Glutamatergic neuron (in vitro differentiated cells): ENCODE measurements at places on chromosomes 12 and 14.

DNA sequence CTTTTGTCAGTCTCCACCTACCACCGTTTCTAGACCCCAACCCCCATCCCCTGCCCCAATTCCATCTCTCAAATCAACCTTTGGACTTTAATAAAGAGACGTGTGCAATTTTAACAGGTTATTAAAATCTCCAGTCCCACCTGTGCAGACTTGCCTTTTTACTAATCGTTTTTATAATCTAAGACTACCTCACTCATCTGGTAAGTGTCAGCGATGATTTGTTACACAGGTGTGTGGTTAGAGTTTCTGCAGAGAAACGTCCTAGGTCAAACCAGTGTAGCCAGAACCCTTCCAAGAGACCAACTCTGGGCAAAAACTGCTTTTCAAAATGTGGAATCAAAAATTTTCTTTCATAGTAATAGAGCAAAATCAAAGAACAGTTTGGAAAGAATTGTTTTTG lies 60.4 kb upstream of the PELI2 start:
- no peak for DNase-seq

DNA sequence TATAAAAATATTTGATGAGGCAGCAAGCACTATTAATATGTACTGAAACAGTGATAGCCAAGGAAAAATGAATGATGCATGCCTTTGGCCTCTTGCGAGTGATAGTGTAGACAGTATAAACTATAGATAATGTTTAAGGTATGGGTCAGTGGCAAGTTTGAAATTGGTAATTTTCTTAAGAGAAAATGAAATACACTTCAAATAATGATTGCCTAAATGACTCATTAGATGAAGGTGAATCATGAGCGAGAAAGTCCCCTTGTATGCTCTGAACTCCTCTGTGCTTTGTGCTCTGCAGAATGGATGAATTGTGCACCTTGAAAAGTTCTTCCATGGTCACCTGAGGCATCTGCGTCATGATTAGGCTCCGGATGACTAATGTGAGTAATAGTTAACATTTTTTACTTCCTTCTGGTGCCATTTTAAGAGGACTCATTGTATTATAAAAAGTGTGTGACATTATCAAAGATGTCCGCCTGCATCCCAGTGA lies 84.9 kb upstream of the RTL1 start:
- DNase-seq: no peak

- no peak for DNase-seq
Observed at GRCh38 chr12:47065546-47065945, 13.9 kb upstream of the PCED1B start.

- DNase-seq: no peak
Observed at GRCh38 chr14:97604731-97605130, 807.5 kb downstream of the VRK1 start.

- DNase-seq: no peak
Observed at GRCh38 chr12:65881965-65882413, 57.7 kb downstream of the HMGA2 start.

GRCh38 chr14:37145395-37145794 lies 27.0 kb downstream of the SLC25A21 start:
- no peak for DNase-seq

- no peak for DNase-seq
Observed at GRCh38 chr14:105568859-105569766, 42.7 kb downstream of the TMEM121 start.

- DNase-seq: no peak
Observed at GRCh38 chr14:99671235-99672224, 12.6 kb upstream of the CYP46A1 start.

- DNase-seq: no peak
Observed at GRCh38 chr14:61973981-61974380, 211.8 kb downstream of the SNAPC1 start.

DNA sequence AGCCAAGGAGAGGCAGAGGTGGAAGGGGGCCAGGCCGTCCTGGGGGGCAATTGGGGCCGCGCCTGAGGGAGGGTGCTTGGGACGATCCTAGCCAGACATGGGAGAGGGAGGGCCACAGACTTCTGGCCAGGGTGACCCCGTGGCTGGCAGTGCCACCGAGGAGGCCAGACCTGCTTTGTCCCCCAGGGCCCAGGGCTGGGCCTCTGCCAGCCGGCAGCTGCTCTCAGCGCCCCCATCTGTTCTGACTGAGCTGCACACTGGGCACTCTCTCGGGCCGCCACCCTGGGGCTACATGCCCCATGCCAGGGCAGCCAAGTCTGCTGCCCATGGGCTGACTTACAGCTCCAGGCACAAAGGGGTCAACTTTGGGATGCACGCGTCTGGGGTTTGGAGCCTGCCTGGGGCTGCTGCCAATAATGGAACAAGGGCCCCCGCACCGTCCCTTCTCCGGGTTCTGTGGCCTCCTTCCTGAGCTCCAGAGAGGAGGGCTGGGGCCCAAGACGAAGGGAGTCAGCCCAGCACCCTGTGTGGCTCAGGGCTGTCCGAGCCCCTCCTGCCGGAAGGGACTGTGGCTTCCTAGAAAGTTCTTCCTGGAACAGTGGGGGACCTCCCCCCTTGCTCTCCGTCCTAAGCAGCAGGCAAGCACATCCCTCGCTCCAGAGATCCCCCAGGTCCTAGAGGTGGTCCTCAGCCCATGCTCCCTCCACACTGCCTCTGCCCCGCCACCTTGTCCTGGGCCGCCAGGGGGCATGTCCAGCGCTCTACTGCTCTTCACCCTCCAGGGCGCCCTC lies 1.1 kb downstream of the ADSS1 start:
- peak; percentile 60 for DNase-seq

- no peak for DNase-seq
Observed at GRCh38 chr12:124027753-124028554, 54.9 kb downstream of the ZNF664 start.

DNA sequence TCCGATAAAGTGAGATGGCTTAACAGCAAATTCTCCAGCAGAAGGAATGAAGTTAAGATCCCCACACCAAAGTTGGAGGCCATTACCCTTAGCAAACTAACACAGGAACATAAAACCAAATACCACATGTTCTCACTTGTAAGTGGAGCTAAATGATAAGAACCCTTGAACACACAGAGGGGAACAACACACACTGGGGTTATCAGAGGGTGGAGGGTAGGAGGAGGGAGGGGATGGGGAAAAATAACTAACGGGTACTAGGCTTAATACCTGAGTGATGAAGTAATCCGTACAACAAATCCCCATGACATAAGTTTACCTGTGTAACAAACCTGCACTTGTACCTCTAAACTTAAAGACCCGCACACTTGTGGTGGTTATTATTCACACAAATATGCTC lies 240.4 kb upstream of the NAV3 start:
- DNase-seq: no peak

GRCh38 chr12:122981036-122981471 lies 573 bp downstream of the ARL6IP4 start:
- peak; percentile 57 for DNase-seq

DNA sequence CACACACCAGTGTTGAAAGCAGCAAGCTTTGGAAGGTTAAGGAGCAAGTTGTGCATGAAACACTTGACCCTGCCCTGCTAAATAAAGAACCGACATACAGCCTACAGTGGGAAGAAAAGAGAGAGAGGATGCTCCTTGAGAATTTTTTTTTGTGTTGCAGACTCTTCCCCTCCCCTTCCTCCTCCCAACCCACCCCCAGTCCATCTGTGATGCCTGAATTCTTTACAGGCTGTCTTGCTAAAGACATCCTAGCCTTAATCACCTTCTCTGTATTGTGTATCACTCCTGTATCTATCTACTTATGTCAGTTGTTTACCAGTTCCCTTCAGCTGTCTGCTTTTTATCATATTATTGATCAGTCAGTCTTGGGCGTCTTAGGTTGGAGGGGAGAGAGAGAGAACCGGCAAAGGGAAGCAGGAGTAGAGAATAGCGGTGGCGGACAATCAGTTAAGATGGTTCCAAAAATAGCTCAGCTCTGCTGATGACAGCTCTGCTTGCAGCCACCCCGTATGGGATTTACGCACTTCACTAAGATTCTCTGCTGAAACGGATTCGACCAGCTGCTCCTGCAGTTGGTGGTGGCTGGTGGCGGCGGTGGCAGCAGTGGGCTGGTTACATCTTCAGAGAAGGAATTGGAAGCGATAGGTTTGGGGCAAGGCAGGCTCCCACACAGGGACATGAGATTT lies 664.7 kb downstream of the NRXN3 start:
- peak; percentile 72 for DNase-seq

- no peak for DNase-seq
Observed at GRCh38 chr12:44155358-44155757, 319.5 kb downstream of the TMEM117 start.

GRCh38 chr12:87897662-87898061 lies 131.5 kb downstream of the C12orf50 start:
- DNase-seq: no peak

DNA sequence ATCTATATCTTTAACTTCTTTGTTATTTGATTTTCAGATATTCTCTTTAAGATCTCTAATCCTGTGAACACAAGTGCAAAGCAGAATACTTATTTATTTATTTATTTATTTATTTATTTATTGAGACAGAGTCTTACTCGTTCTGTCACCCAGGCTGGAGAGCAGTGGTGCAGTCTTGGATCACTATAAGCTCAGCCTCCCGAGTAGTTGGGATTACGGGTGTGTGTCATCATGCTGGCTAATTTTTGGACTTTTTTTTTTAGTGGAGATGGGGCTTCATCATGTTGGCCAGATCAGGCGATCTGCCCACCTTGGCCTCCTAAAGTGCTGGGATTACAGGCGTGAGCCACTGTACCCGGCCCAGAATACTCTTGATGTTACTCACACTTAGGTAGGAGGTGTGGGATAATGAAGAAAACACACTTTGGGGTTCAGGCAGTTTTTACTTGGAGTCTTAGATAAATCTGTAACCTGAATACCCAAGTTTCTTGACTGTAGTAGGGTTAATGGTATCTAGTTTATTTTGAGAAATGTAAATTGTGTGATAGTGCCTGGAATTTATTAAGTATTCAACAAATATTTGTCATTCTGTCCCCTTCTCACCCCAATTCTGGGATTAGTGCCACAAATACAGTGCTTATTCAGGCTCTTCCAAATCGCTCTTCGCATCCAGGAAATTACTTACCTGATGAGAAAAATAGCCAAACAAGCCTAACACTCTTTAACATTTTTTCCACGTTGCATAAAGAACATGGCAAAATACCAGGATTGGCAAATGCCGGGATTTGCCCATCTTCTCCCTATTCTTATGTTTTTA lies 33.0 kb downstream of the METAP2 start:
- DNase-seq: no peak
